Suppressor macrophage (primary cell): ENCODE measurements at places on chromosomes 12 and 14.
A peak's percentile ranks its signal among the peaks of the same experiment; 100 is the strongest.

- DNase-seq, result peak; percentile 11
Measured at GRCh38 chr12:116916714-116917114, 6.0 kb downstream of the FBXW8 start.

- DNase-seq, result no peak
Measured at GRCh38 chr14:102055181-102055901, 31.5 kb downstream of the HSP90AA1 start.

- no peak for DNase-seq
Measured at GRCh38 chr12:11542599-11542998, 106.9 kb upstream of the ETV6 start.

- DNase-seq, result no peak
Measured at GRCh38 chr14:76011930-76012329, 26.4 kb downstream of the IFT43 start.

DNA sequence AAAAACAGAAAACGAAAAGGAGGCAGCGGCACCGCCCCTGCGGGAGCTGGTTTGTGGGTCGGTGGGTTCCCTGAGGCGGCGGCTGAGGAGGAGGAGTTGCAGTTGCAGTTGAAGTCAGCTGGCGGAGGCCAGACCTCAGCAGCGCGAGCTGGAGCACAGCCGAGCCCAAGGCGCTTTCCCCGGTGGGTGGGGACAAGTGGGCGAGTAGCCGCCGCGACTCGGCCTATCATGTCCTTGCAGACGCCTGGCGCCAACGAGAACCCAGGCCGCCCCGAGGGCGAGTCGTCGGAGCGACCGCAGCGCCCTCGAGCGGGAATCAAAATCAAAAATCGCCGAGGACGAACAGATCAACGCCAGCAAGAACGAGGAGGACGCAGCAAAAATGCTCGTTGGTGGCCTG, 12.7 kb upstream of the CLEC1A start:
- no peak for DNase-seq

- peak; percentile 59 for DNase-seq
Measured at GRCh38 chr14:67618617-67619063, 1.1 kb upstream of the ARG2 start.

GRCh38 chr12:113852264-113852663, 113.9 kb downstream of the RBM19 start:
- no peak for DNase-seq

- no peak for DNase-seq
Measured at GRCh38 chr14:92225731-92226130, 97.2 kb upstream of the SLC24A4 start.

DNA sequence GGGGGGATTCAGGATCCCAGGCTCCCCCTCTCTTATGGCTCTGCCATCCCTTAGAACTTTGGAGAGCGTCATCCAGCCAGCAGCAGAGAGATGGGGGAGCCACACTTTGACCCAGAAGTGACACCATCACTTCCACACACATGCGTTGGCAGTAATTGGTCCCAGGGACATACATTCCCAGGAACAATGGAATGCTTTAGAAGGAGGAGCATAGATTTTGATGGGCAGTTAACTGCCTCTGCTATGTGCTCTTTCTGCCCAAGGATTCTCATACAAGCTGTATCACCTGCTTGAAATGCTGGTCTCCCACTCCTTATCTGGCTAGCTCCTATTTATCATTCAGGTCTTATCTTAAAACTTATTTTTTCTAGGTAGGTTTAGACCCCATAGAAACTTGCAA, 109.0 kb upstream of the RPH3A start:
- no peak for DNase-seq

GRCh38 chr12:104443008-104443407, 13.7 kb upstream of the CHST11 start:
- no peak for DNase-seq

DNA sequence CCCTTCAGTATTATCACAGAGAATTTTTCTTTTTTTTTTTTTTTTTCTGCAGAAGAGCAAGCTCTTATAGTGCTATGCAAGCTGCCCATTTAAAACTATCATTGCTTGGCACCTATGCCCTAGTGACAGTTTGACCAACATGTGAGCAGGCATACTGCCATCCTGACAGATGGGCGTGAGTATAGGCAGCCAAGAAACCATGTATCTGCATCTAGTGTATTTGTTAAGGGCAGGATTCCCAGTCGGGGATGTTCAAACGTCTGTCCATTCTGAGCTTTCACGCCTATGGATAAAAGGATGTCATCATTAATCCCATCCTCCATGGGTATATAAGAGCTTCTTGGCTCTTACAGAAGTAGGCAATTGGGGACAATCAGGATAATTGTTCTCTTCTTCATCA, 8.8 kb downstream of the VRK1 start:
- no peak for DNase-seq

DNA sequence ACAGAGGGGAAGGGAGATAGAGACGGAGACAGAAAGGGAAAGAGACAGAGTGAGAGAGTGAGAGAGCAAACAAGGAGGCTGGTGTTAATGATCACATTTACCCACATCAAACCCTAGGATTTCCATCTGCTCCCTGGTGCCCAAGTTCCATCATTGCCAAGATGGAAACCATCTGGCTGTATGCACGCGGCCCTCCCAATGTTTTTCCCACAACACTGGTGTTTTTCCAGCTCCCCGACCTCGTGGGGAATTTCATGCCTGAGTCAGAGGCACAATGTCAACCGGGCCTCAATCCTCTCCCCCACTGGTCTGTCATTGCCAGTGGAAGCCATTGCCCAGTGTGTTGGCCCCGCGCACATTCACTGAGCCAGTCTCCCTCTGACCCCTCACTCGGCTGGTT, 19.9 kb upstream of the BDKRB2 start:
- DNase-seq, result no peak

GRCh38 chr12:26936559-26937442, 980 bp downstream of the INTS13 start:
- peak; percentile 17 for DNase-seq

- no peak for DNase-seq
Measured at GRCh38 chr12:130364578-130364977, 26.9 kb downstream of the PIWIL1 start.

DNA sequence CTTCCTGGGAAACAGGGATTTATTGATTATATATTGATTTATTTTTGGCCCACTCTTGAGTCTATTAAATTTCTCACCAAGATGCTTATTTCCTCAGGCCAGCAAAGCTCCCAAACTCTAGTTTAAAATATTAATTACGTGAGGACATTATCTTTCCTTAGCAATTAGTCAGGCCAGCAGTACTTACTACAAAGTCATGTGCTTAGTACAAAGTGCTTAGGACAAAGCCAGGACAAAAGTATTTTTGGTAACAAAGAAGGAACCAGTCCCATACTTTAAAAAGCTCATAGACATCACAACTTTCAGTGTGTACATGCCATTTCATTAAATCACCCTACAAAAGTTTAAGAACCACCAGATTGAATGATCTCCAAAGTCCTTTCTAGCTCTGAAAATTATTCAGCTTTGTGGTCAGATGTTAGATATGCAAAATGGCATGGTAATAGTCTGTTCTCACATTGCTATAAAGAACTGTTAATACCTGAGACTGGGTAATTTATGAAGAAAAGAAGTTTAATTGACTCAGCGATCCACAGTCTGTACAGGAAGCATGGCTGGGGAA, 94.7 kb upstream of the PWP1 start:
- no peak for DNase-seq

DNA sequence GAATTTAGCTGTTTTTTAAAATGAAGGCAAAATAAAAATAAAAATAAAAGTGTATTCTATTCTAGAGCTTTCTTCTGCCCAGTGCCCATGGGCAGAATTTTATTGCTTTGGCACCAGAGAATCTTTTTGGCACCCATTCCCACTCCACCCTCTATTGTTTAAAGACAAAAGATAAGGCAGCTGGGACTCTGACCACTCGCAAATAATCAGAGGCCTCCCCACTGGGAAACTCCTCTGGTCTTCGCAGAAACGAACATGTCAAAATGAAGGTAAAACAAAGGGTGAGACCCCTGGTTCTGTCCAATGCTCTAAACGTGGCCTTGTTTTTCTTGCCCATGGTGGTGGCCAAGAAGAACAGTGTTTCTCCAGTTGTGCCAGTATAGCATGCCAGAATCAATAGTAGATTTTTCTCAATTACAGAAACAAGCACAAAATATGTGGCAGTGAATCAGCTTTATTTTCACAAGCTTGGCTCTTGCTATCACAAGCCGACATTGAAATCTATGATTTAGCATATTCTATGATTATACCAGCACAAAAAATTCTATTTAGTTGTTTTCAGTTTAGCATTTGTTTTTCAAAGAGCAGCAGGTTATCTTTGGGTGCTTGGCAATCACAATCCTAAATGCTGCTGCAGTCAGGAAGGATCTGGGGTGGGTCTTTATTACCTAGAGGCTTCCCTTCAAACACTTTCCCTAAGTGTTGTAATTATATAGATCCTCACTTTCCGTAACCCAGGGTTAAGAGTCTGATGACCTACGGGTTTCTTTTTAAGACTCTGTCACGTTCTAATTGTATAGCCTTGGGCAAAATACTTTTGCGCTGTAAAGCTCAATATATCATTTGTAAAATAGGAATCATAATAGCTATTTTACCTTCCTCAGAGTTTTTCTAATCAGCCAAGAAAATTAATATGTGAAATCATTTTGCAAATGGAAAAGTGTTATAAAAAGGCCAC, 50.5 kb downstream of the KITLG start:
- no peak for DNase-seq

DNA sequence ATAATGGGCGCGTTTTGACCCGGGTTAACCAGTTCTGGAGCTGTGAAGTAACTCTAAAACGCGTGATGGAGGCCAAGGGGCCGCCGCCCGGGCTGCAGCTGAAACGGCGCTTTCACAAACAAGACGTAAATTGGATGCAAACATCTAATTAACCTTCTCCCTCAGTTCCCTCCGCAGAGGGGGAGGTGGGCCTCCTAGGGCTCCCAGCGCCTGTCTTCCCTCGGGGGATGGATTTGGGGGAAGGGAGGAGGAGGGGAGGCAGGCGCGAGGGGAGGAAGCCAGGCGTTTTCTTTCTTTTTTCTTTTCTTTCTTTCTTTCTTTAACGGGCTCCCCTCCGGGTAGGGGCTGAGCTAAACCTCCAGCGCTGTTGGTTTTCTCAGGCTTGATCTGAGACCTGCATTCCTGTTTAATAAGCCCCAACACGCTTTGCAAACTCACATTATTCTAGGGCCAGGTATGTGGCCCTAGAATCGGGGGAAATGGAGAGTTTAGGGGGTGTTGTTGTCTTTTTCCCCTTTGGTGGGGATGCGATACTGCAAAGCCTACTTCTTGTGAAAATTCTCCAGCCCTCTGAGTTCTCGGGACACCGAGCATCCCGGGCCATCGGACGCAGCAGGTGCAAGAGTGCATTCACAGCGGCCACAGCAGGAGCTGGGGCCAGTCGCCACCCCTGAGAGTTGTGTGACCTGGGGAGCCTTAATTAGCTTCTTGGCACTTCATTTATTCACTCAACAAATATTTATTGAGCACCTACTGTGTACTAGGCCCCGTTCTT, 43.6 kb upstream of the LHX5 start:
- no peak for DNase-seq

GRCh38 chr14:94541234-94541975, 19.8 kb upstream of the SERPINA4 start:
- no peak for DNase-seq

DNA sequence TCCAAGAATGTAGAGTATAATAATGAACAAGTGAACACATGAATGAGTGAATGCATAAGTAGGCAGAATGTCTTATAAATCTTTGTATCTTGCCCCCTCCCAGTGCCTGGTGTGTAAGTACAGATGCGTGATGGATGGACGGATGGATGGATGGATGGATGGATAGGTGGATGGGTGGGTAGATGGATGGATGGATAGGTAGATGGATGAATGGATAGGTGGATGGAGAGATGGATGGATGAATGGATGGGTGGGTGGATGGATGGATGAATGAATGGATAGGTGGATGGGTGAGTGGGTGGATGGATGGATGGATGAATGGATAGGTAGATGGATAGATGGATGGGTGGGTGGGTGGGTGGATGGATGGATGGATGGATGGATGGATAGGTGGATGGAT, 74.4 kb downstream of the CLMN start:
- DNase-seq, result no peak

- no peak for DNase-seq
Measured at GRCh38 chr14:100888789-100889315, 14.7 kb downstream of the RTL1 start.
